Activated gamma-delta T cell treated with anti-CD3 and anti-CD28 coated beads, Interleukin-2, amount 50 U/mL, for 16 hours (primary cell): ENCODE measurements at places on chromosomes 2 and 18.

DNA sequence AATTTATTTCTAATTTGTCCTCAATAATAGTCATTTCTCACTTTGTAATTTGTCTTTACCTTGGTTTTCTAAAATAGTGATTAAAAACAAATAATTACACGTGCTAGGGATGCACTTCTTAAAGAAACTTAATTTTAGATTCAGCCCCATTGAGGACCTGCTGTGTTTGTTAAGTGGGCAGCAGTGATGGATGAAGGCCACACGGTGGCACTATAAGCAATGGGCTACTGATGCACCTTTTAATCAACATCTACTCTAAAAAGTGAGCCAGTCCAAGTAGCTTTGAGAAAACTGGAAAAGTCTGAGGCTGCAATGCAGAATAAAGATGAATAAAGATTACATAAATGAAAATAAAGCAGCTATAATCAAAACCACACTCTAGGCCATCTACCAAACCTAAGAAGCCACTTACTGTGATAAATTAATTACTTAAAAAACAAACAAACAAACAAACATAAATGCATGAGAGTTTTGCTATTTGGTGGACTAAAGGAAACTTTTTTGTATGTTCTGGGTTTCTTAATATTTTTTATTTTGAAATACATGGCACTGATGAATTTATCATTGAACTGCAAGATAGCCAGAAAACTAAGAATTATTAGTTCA lies 89.3 kb downstream of the PDE11A start:
- DNase-seq = no peak

DNA sequence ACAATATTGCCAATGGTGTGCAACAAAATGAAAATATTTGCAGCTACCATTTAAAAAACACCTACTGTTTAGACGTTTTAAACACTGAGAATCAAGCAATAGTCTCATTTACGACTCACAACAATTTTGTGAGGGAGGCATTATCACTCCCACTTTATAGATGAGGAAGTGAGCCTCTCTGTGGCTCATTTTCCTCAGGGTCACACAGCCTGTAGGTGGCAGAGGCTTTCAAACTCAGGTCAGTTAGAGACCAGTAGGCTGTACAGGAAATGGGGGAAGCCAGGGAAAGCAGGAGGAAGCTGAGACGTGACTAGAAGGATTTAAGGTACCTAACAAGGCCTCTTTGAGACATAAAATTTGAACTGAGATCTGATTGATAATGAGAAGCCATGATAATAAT lies 95.0 kb upstream of the ZNF521 start:
- no peak for DNase-seq

DNA sequence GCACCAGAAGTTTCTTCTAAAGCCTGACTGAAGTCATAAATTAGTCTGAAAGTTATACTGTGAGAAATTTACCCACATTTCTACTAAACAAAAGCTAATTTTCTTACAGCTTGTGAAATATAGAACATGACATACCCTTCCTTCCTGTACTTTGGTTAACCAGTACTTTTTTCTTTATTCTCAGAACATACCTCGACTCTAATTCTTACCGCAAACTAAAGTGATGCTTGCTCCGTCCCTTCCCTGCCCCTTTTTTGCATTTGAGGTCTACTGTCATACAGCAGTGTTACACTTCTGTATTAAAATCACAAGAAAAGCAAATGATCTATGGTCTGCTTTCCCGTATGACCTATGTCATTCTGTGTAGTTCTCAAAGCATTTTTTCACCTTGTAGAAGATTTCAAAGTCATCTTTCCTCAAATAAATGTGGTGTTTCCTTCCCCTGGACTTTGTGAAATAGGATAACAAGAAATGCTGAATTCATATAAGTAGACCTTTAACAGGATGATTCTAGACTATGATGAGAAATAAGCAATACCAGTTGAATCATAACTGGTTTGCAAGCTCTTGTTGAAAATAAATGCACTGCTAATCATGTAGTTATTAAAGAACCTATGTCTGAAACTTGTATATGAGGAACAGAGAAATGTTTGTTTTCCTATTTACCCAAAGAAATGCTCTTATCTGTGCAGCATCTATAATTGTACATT lies 30.4 kb downstream of the CYTIP start:
- DNase-seq = peak; percentile 38

GRCh38 chr2:241014764-241015163 lies 16.3 kb downstream of the SNED1 start:
- DNase-seq = no peak

GRCh38 chr2:212777020-212777491 lies 238.5 kb upstream of the ERBB4 start:
- DNase-seq = no peak

DNA sequence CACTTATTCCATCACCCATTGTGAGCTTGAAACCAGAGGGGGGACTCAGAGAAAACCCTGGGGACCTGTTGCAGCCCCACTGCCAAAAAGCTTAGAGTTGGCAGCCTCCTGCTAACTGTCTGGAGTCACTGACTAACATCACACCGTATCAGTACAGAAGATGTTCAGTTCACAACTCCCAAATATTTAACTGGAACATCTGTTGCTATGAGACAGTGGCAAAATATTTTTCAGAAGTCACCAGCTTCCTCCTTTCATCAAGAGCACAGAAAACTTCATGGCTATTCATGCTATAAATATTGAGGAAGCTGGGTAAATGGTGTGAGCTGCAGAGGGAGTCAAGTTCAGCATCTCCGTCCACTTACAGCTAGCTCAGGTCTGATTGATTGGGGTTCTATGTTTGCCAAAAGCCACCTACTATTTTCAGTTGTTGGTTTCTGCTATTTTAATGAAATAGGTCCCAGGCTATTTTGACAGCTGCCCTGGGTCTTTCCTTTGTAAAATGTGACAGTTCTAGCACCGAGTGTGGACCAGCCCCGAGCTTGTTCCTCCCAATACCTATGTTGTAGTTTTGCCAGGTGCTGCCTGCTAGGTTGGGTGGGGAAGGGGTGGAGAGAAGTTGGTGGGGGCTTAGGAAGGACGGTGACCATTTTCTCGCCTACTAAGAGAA lies 9.8 kb downstream of the TUBB6 start:
- DNase-seq = no peak

GRCh38 chr18:30527226-30527625 lies 515.3 kb downstream of the DSC3 start:
- no peak for DNase-seq
